GDM1 (cell line): ENCODE measurements at places on chromosomes 2 and 18.

DNA sequence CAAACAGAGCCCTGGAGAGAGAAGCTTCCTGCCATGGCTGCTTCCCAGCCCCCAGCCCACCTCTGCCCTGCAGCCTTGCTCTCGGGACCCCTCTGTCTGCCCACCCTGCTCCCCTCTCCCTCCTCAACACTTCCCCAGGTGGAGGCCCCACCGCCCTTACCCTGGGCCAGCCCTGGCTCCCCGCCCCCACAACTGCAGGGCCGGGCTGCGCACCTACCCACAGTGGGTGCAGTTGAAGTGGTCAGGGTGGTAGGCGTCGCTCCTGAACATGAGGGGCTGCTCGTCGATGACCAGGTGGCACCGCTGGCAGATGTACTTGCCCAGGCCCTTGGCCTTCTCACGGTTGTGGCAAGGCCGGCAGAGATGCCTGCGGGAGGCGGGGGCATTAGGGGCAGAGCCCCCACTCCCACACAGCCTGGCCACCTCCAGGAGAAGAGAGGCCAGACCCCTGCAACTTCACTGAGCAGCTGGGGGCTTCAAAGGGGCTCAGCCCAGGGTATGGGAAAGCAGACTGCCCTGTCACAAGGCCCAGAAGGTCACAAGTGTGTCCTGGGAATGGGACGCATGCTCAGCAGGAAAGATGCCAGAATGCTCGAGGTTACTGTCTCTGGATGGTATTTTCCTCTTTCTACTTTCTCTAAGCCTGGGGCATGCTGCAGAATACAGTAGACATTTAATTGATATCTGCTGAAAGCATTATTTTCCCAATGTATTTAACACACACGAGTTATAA is 3.1 kb upstream of the GPR17 start:
- DNase-seq, result no peak

GRCh38 chr2:66435963-66436362 is 1.0 kb downstream of the MEIS1 start:
- no peak for DNase-seq

DNA sequence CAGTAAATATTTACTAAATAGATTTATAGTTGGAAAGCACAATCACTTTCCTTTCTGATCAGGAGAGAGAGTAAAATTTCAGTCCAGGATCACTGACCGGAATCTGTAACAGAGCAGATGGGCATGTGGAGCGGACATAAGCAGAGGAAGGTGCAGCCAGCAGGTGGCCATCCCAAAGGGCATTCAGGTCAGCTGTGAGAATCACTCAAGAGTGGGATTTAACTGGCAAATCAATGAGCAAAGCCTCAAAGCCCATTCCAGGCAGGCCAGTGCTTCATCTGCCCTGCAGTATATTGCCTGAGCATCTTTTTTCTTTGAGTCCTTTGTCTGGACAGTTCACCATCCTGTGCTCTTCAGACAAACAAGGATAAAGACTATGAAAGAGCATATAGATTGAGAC is 166.4 kb upstream of the SLC14A2 start:
- no peak for DNase-seq

DNA sequence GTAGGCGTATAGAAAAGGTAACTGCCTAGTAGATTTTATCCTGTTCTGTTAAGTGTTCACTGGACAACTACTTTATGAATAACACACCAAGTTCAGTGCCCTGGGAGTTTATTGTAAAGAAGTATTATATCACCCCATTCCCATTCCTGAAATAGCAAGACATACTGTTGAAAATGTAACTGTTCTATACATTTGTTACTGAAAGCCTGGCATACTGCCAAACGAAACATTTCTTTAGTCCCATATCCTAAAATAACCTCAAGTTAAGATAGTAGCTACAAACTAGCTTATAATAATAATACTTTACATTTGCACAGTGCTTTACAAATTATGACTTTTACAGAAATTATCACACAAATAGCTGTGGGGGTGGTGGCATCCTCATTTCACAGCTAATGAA is 25.1 kb downstream of the SPDYA start:
- no peak for DNase-seq

GRCh38 chr2:82428251-82428650 is 2030.8 kb downstream of the SUCLG1 start:
- DNase-seq, result no peak

GRCh38 chr2:202299712-202300111 is 34.1 kb downstream of the NOP58 start:
- no peak for DNase-seq

DNA sequence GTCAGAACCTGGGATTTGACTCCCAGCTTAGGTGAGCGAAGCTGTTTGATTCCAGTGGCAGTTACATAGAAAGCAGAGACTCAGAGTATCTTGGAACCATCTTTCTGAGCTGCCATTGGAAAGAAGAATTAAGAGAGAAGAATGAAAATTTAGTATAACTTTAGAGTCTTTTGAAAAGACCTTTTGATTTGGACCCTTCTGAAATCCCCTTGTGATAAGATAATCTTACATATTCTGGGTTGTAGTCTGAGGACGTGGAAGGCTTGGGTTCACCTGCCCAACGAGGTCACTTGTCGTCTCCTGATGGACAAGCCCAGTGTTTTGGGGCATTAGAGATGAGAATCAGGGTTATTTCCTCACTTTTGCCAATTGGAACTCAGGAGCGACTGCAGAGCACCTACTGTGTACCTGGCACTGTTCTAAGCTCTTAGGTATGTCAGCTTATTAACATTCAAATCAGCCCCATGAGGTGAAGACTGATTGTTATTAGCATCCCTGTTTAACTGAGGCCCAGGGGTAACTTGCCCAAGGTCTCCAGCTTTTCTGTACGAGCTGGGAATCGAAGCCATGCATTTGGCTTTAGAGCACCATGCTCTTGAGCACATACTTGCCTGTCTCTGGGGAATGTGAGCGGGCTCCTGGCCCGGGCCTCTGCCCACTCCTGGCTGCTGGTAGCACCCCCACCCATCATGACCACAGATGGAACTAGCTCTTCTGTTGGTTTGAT is 2.9 kb downstream of the HK2 start:
- DNase-seq, result no peak

GRCh38 chr18:56327191-56327885 is 311.1 kb downstream of the TXNL1 start:
- no peak for DNase-seq

- no peak for DNase-seq
These were observed 18.3 kb downstream of the FHL2 start for GRCh38 chr2:105380432-105381100.

GRCh38 chr18:26617151-26617554 is 68.8 kb upstream of the KCTD1 start:
- no peak for DNase-seq

DNA sequence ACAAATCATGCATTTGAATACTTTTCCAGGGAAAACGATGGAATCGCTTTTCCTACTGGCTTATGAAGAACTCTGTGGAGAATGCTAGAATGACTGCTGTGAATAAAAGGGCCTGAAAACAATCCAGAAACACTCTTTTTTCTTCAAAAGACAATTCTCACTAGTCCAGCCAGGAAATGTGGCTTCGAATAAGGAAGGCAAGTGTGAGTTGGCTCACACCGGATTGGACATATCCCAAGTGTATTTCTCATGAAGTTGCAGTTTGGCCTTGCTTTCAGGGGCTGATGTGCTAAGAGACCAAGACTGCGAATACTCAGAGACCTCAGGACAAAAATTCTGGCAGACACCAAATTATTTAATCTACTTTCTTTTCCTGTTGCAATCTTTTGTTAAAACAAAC is 54.1 kb downstream of the FIGN start:
- no peak for DNase-seq

DNA sequence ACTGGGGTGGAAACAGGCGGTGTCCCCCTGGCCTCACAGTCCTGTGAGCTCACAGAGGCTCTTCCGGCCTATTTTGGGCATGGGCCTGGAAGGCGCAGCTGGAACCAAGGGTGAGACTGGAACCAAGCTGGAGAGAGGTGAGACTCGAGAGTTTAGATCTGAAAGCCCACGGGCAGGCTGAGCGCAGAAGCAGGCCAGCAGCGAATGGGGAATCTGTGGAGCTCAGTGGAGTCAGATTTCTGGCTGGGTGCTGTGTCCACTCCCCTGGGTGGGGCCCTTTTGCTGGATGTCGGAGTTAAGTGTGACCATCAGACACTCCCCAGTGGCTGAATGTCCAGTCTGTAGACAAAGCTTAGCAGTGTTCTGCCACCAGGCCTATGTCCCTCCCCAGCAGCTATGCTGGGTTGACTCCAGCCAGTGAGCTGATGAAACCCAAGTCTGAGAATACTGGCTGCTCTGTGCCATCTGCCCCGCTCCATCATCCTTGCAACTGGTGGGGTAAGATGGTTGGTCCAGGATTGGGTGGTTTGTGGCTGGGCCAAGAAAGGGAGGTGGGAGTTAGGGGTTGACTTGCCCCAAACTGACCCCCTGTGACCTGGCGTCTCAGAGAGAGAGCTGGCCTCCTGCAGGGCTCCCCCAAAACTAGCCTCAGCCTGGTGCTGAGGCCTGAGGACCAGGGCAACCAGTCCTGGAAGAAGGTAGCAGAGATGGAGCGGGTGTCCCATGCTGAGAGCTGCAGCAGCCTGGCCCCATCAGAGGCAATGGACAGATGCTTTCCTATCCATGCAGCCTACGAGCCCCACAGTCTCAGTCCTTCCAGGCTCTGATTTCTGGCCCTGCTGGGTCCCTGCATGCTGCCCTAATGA is 34.4 kb downstream of the CYP26B1 start:
- no peak for DNase-seq

DNA sequence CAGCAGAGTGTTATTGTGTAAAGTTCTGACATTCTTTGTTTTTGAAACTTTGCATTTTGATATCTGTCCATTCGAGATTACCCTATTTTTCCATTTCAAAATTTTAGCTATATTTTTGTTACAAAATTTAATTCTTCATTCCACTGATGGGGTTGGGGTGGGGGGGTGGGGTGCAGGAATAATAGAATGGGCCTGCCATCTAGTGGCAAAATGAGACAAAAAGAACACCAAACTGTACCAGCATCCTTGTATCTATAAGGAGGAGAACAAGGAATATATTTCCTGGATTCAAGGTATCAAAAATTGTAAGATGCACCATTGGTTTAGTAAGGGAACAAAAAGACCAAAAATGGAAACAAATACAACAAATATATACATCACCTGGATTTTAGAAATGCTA is 27.9 kb upstream of the TTR start:
- no peak for DNase-seq

DNA sequence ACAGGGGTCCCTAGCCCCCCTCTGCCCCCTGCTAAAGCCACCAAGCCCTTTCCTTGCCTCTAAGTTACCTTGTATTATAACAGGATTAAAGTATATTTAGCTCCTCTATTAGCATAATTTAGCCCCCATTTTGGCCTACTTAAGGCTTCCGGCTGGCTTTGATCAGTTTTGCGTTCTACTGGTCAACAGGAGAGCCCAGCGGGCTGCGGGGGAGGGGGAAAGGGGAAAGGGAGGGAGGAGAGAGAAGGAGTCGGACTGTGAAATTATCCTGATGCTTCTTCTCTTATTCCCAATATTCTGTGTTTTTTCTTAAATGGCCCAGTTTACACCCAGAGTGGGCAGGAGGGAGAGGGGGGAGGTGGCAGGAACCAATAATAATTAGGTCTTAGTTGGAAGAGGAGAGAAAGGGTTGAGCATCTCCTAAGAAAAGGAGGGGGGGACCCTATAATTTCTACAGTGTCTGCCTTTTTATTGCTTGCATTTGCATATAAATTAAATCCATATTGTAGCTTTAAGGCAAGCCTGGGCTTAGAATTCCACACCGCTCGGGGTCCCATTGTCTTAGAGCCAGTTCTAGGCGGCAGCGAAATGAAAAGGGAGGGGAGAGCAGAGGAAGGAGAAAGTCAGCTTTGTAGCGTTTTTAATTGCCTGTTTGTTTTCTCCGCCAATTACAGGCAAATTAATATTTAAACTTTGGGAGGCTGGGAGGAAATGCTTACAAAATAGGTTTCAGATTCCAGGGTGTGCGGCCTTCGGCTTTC is 39.6 kb downstream of the EN1 start:
- DNase-seq, result no peak

DNA sequence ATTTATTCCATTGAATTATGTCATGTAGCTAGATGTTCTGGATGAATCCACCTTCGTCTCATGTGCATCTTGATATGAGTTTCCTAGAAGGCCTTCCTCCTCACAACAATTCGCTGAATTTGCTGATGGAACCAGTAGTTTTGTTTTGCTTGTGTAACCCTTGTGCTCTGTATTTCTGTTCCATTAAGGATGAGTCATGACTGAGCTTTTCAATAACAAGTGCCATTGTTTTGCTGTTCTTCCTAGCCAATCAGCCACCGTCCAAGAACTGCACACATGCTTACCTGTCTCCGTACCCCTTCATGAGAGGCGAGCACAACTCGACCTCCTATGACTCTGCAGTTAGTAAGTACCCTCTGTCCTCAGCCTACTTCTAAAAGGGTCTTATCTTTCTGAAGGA is 2.3 kb downstream of the TMEM182 start:
- no peak for DNase-seq

DNA sequence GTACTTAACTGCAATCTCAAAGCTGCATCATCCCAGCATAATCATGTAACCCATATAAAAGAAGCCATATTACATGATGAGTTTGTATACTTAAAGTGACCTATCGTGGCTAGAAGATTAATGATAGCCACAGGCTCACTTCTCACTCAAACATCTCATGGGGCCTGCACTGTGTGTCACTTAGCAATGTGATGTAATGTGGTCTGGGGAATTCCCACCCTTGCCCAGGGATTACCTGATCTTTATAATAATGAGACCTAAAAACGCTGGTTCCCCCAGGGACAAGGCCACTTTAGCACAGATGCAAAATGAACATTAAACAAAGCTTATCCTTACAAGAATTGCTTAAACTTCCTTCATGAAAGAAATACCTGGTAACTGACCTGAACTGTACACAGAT is 427.1 kb upstream of the CNTNAP5 start:
- DNase-seq, result no peak

GRCh38 chr18:58639751-58640427 is 11.0 kb upstream of the ALPK2 start:
- DNase-seq, result no peak

DNA sequence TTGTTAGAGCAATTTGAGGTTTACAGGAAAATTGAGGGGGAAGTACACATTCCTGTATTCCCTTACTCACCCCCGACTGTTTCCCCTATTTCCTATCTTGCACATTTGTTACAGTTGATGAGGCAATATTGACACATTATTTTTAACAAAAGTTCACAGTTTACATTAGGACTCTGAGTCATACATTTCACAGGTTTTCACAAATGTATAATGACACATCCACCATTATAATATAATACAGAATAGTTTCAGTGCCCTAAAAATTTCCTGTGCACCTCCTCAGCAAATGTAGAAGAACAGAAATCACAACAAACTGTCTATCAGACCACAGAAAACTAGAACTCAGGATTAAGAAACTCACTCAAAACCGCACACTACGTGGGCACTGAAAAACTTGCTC is 160.6 kb upstream of the RMP24 start:
- DNase-seq, result no peak

GRCh38 chr2:196259507-196260481 is 88.4 kb upstream of the STK17B start:
- no peak for DNase-seq

- DNase-seq, result no peak
These were observed 53.8 kb downstream of the EFEMP1 start for GRCh38 chr2:55869637-55870325.

DNA sequence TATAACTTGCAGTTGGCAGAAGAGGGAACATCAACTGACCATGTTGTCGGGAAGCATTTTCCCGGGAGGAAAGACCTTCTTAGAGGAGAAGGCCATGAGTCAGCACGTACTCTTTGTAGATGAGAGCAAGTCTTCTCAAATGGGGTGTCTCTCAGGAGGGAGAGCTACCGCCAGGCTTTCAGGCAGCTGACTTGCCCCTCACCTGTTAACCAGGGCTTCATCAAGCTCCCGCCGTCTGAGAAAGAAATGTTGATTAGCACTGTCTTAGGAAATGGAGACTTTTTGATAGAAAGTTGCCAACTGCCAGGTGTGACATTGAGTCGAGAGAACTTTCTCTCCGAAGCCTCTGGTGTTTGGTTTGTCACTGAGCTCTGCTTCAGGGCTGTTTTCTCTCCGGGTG is 196.1 kb downstream of the ZNF407 start:
- no peak for DNase-seq
